ENCODE measurements at places on chromosomes 1 and 21. TPM values are rescaled to one million over a fixed set of nuclear protein-coding genes. Genes with fewer than 3 reads are reported as not detected.

MPL gene
- total RNA-seq = 0.21 TPM

SOD1 gene
- 456 TPM for total RNA-seq

MPZL1 gene
- total RNA-seq = 25.6 TPM

LRRN2 gene
- 2.1 TPM for total RNA-seq

SPATA17 gene
- 3.3 TPM for total RNA-seq

KIF14 gene
- total RNA-seq = not detected

C2CD4D gene
- total RNA-seq = not detected

RIPPLY3 gene
- total RNA-seq = not detected

DNA sequence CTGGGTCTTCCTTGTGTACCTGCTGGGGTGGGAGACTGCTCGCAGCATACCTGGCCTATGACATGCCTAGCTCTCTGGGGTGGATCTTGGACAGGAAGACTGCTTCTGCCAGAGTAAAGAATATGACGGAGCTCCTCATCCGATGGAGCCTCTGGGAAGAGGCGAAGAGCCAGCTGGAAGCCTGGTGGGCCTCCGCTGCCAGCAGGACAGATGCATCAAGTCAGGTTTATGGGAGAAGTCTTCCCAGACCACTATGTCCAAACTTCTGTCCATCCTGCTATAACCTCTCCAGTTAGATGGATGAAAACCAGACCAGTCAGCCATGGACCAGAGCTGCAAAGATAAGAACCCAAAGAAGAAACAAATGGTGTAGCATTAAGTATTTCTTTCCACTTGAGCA is 27.7 kb upstream of the NGF start:
- no peaks in the 10 kb centered on the region for H3K36me3 ChIP-seq
- peaks cover 41% of the 10 kb centered on the region for H3K4me1 ChIP-seq
- no peak overlapping the region for H3K4me3 ChIP-seq
- no peaks in the 10 kb centered on the region for H3K27me3 ChIP-seq
- H3K27ac ChIP-seq = peak overlapping the region; percentile 83
- peak; percentile 36 for DNase-seq

GRCh38 chr21:14533499-14534428 is 12.4 kb downstream of the SAMSN1 start:
- H3K27ac ChIP-seq = no peak overlapping the region
- DNase-seq = no peak
- H3K4me3 ChIP-seq = no peak overlapping the region
- H3K27me3 ChIP-seq = no peaks in the 10 kb centered on the region
- H3K36me3 ChIP-seq = no peaks in the 10 kb centered on the region
- H3K4me1 ChIP-seq = no peaks in the 10 kb centered on the region

DNA sequence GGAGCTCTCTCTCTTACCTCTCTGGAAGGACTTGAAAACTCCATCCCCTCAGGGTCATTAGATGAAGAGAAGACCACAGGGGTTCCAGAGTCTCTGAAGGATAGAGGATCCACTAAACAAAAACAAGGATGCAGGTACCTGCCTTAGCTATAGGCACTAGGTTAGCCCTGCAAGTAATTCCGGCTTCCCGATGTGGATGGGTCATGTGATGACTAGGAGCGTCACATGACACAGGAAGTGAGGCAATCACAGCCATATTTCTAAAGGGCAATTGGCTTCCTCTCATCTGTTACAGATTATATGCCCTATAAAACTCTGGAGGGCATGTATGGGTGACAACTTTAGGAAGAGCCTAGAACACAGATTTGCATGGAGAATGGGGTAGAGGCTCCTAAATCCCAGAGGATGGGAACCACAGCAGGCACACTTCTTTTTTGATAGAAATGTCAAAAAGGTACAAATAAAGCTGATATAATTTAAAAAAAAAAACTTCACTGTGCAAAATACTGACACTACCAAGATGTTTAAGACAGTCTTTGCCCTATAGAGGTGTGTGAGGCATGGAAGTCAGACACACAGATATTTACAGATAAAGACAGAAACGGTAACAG is 14.1 kb downstream of the ENTREP3 start:
- peak overlapping the region; percentile 28 for H3K4me3 ChIP-seq
- peaks cover 42% of the 10 kb centered on the region for H3K4me1 ChIP-seq
- H3K27me3 ChIP-seq = no peaks in the 10 kb centered on the region
- no peaks in the 10 kb centered on the region for H3K36me3 ChIP-seq

GRCh38 chr1:194300340-194300739 is 1113.9 kb upstream of the B3GALT2 start:
- no peaks in the 10 kb centered on the region for H3K36me3 ChIP-seq
- no peaks in the 10 kb centered on the region for H3K4me1 ChIP-seq
- H3K27me3 ChIP-seq = no peaks in the 10 kb centered on the region
- no peak overlapping the region for H3K4me3 ChIP-seq
- DNase-seq = no peak

- DNase-seq = peak; percentile 56
- peak overlapping the region; percentile 94 for H3K27ac ChIP-seq
- H3K36me3 ChIP-seq = peaks cover 77% of the 10 kb centered on the region
- H3K4me3 ChIP-seq = no peak overlapping the region
These were observed 37.7 kb upstream of the IPO9 start for GRCh38 chr1:201791051-201791778.

DNA sequence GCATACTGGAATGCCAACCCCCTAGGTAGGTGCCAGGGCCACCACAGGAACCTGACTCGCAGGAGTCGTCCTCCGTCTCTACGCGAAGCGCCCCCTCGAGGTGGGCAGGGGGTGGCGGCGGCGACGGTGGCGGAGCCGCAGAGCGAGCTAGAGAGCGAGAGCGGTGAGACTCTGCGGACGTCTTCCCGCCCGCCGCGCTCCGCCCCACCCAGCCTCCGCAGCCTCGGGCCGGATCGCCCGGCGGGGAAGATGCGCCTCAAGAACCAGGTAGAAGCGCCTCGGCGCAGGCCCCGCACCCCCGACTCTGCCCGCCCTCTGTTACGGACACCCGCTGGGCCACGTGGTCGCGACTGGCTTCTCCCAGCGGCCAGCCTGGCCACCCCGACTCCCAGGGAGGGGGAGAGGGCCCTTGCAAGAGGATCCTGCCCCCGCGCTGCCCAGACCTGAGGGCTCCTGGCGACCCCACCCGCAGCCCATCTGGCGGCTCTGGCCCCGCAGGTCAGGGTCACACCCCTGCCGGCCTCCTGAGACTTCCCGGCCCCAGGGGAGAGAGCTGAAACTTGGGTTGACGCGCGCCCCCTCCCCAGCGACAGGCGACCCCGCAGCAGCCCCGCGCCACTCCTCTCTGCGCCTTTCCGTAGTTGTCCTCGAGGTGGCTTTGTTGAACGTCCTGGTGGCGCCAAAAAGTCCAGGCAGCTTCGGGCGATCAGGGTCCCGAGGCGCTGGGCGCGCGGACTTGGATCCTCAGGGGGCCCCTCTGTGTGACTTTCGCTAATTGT is 24.4 kb upstream of the AGBL4 start:
- no peak overlapping the region for H3K27ac ChIP-seq
- peak; percentile 14 for DNase-seq

DNA sequence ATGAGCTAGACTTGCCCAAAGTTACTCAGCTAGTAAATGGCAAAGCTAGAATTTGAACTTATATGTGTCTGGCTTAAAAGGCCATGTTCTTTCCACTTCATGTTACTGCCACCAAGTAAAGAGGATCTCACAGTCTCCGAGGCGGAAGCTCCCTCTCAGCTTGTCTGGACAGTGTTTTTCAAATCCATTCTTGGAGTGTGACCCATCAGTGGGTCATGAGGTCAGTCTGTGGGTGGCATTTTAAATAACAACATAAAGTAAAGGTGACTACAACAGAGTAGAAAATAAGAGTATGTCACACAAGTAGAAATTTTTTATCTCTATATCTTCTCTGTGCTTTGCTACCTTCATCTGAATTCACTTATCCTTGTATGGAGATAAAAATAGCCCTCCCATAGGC is 3.2 kb upstream of the HMGB4 start:
- no peak overlapping the region for H3K4me3 ChIP-seq
- DNase-seq = no peak
- H3K36me3 ChIP-seq = no peaks in the 10 kb centered on the region
- no peaks in the 10 kb centered on the region for H3K4me1 ChIP-seq
- peaks cover 26% of the 10 kb centered on the region for H3K27me3 ChIP-seq

DNA sequence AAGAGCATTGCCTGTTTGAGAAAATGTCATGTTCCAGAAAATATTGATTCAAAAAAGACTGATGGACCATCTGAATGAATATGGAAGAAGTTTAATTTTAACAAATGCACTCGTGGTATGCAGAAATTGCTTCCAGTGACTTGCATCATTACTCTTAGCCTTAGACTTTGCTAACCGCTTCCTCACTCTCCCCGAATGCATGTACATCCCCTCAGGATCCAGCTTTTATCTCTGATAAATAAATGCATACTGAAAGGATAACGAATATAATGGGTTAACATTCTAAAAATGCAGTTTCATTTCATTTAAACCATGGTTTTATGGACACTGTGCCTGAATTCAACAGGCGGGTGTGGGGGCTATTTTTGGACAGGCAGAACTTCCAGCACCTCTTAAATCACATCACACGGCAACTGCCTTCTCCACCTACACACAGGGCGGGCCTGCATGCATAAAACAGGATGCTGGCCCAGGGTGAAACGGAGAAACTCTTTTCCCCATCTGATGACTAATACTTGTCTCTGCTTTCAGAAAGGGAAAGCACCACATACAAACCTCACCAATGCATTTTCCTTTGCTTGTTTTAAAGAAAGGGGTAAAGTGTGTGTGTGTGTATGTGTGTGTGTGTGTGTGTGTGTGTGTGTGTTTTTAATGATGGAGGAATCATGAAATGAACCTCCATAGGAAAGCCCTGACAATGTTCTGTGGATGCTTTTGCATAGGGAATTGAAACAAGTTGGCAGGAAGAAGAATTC is 48.7 kb downstream of the SPAG17 start:
- H3K27ac ChIP-seq = no peak overlapping the region
- H3K4me3 ChIP-seq = no peak overlapping the region
- H3K27me3 ChIP-seq = no peaks in the 10 kb centered on the region
- no peak for DNase-seq
- H3K36me3 ChIP-seq = no peaks in the 10 kb centered on the region
- H3K4me1 ChIP-seq = no peaks in the 10 kb centered on the region

GRCh38 chr1:110098222-110099026 is 13.8 kb upstream of the UBL4B start:
- peaks cover 13% of the 10 kb centered on the region for H3K4me1 ChIP-seq
- H3K4me3 ChIP-seq = no peak overlapping the region
- no peak for DNase-seq
- H3K27me3 ChIP-seq = peaks cover 18% of the 10 kb centered on the region

DNA sequence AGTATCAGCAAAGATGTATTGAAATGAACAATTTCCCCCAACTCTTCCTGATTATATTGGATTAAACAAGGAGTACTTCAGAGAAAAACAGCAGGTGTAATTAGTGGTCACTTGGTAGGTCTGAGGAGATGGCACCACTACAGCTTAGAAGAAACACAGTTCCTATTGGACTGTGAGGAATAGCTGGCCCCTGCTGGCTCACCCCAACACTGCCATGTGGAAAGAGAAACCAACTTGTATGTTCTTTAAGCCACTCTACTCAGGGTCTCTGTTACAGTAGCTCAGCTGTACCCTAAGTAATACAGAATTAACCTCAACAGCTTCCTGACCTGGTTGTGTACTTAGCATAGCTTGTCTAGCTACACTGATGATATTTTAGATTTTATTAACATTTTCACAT is 26.5 kb upstream of the MTR start:
- H3K27me3 ChIP-seq = no peaks in the 10 kb centered on the region
- H3K4me1 ChIP-seq = no peaks in the 10 kb centered on the region
- no peak for DNase-seq
- no peak overlapping the region for H3K27ac ChIP-seq
